Stimulated activated CD8-positive, alpha-beta memory T cell treated with anti-CD3 and anti-CD28 coated beads, Interleukin-7, amount 100 ng/mL, for 48 hours (primary cell): ENCODE measurements at places on chromosomes 11 and 22.

- no peak for DNase-seq
Observed at GRCh38 chr11:17606233-17607082, 59.4 kb downstream of the OTOG start.

DNA sequence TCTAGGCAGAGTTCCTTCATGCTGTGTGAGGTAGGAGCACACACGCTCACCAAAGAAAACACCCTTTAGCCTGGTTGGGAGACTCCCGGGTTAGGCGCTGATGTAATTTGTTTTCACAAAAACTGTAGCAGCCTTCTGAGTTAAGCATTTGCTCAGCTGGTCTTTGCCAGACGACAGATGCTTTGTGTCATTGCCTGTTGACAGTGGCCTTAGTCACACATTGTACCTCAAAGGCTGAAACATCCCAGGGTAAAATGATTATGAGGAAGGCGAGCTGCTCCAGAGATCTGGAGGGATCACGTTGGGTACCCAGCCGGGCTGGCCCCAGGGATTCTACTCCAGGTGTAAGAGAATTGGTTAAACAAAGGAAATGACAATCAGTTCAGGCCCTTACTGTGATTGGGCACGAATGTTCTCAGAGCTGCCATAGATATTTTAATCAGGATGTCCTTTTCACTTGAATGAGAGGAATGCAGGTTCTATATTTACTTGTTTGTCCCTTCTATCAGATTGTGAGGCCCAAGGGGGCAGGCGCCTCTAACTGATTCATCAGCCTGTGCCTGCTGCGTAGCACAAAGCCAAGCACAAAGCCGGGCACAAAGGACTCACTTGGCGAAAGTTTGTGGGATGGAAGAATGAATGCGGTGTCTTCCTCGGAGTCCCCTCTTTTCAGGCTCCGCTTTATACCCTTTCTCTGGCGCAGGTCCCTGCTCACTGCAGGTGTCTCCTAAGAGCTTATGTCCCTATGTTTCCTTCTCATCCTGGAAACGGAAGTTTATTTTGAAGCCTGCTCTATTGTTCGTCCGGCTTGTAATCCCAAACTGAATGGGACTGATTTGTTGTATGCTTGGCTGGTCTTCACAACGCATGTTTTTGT, 47.1 kb downstream of the ADM start:
- no peak for DNase-seq

DNA sequence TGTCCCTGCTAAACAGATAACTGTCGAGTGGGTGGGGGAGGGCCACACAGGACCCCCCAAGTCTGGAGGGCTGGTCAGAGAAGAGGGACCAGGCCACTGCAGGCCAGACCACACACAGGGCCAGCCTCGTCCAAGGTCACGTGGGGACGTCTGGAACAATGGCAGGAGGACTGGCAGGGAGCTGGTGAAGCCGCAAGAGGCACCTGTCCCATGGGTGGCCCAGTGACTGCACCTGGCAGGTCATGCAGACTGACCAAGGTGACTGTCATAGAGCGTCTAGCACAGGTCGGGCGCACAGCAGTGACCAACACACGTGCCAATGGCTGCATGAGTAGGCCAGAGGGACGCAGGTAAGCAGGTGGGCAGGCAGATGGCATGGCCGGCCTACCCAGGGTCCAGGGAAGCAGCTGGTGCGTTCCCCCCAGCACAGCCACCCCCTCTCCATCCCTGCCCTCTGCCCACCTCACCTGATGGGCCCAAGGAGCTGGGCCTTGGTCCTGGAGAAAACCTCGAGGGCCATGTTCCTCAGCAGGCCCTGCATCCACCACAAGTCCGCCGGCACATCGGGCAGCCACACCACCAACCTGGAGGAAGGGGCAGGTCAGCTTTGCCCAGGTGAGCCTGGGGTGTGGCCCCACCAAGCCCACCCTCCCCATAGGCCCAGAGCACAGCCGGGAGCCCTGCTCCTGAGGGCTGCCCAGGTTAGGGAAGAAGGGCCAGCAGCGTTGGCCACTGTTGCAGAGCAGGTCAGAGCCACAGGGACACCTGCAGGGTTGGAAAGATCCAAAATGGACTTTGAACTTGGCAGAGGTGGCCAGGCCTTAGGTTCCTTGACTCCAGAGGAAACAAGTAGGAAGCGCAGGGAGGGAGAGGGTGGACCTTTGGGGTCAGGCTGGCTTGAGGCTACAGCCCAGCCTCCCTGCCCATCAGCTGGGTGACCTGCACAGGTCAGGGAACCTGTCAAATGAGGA, 10.4 kb downstream of the PNPLA5 start:
- DNase-seq, result no peak

GRCh38 chr11:7486098-7486780, 933 bp downstream of the OLFML1 start:
- DNase-seq, result no peak

- no peak for DNase-seq
Observed at GRCh38 chr11:70871881-70872280, 380.5 kb downstream of the SHANK2 start.

GRCh38 chr11:19737575-19737974, 24.9 kb downstream of the NAV2 start:
- DNase-seq, result no peak

DNA sequence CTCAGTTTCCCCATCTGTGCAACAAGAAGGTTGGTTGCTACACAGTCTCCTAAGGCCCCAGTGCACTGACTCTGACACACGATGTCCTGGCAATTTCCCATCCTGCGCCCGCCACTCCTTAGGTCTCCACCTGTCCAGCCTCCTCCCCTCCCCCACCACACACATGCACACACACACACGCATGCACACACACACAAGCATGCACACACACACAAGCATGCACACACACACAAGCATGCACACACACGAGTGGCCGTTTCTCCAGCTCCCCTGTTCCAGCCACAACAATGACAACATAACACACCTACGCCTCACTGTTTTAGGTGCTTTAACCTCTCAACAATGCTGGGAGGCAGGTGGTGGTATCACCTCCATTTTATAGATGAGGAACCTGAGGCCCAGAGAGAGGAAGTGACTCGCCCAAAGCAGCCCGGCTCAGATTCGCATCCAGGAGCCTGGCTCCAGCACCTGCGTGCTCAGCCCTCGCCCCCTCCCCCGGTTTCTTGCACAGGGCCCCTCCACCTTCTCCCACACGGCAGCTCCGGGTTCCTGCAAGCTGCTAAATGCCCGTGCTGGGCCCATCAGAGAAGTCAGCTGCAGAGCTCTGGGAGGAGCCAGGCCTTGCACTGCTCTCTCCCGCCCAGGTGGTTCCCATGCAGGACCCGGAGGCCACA, 13.0 kb downstream of the CYTH4 start:
- no peak for DNase-seq

- no peak for DNase-seq
Observed at GRCh38 chr11:266676-267439, 11.3 kb upstream of the NLRP6 start.

DNA sequence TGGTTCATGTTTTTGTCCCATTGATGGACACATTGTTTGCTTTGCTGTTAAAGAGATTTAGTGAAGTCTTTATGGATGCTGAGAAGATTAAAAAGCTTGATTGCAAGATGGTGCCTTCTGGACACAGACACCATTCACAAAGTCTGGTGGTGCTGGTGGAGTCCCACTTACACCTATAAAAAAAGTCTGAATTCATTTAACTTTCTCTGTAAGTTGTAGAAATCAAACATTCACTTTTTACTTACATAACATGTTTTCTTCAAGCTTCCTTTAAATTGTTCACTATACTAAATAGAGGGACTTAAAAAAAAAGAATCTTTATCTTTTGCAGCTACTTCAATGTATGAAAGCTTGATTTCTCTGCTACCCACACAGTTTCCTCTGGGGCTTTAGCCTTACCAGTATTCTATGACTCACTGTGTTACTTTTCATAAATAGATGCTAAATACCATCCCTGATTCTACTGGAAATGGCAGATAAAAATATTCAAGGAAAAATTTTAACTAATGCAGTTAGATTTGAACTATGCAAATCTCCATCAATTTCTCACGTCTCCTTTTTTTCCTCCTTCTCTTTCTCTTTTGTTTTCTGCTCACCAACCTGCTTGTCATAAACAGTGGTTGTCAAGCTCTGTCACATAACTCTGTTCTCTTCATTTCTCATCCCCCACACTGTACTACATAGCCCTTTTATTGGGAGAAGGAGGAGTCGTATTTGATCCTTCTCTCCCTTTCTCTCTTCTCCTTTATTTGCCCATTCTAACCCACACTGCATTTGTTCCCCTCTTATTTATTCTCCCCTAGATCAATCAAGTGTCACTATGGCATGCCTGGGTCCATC, 89.7 kb downstream of the FAM76B start:
- no peak for DNase-seq

GRCh38 chr22:44203203-44203602, 22.5 kb downstream of the PARVG start:
- DNase-seq, result no peak
